ENCODE measurements at places on chromosomes 3 and 15.

GRCh38 chr3:10408680-10409079 lies 87.8 kb upstream of the SEC13 start:
- DNase-seq = no peak

GRCh38 chr15:44550256-44550655 lies 13.3 kb downstream of the EIF3J start:
- no peak for DNase-seq

DNA sequence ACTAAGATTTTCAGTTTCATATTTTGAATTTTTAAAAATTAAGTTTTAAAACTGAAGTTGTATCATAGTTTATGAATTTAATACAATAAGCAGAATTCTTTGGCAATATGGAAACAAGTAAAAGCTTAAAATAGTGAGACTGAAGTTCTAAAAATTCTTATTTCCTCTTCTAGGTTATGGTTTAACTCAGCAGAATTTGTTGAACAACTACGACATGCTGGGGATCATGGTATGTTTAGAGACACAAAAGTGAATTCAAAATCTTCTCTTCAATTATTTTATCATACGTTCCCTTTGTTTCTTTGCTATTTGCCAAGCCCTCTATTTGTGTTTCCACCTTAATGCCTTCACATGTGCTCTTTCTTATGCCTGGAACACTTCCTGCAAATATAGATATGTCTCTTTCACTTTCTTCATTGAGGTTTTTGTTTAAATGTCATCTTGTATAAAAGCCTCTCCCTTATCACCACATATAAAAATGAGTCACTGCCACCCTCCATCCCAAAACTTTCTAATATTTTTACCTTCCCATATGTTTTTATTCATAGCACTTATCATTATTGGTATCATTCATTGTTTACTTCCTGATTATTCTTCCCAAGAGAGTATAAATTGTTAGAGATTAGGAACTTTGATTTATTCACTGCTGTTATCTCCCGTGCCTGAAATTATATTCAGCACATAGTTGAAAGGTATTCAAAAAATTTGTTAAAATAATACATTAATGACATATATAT lies 6.4 kb downstream of the SUCNR1 start:
- DNase-seq = no peak

DNA sequence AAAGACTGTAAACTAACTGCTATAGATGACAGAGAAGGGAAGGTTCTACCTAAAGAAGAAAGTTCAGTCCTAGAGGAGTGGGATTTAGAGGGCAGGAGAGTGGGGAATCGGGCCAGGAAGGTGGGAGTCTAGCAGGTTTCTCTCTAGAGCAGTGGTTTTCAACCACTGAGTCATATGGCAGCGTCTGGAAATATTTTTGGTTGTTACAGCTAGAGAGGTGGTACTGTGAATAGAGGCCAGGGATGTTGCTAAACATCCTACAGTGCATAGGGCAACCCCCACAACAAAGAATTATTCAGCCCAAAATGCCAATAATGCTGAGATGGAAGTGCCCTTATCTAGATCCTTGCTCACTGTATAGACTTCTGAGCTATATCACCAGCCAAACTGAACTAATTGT lies 28.7 kb downstream of the ATP1B3 start:
- DNase-seq = no peak

GRCh38 chr3:132405188-132405587 lies 12.1 kb upstream of the DNAJC13 start:
- no peak for DNase-seq

DNA sequence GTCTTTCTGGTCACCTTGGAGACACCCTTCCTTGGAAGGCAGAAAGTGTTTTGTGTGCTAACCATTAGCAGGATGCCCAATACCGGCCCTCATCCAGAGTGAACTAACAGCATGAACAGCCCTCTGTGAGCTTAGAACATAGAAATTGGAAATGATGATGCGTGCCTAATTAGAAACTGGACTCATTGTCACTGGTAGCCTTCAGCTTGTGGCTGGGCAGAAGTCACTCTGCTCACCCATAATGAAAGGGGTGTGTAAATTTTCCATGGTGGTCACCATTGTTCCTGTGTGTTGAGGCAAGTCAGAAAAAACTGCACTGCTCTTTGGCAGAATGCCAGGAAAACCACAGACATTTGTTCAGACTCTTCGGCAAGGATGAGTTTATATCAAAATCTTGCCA lies 74.7 kb upstream of the CNTN4 start:
- no peak for DNase-seq

DNA sequence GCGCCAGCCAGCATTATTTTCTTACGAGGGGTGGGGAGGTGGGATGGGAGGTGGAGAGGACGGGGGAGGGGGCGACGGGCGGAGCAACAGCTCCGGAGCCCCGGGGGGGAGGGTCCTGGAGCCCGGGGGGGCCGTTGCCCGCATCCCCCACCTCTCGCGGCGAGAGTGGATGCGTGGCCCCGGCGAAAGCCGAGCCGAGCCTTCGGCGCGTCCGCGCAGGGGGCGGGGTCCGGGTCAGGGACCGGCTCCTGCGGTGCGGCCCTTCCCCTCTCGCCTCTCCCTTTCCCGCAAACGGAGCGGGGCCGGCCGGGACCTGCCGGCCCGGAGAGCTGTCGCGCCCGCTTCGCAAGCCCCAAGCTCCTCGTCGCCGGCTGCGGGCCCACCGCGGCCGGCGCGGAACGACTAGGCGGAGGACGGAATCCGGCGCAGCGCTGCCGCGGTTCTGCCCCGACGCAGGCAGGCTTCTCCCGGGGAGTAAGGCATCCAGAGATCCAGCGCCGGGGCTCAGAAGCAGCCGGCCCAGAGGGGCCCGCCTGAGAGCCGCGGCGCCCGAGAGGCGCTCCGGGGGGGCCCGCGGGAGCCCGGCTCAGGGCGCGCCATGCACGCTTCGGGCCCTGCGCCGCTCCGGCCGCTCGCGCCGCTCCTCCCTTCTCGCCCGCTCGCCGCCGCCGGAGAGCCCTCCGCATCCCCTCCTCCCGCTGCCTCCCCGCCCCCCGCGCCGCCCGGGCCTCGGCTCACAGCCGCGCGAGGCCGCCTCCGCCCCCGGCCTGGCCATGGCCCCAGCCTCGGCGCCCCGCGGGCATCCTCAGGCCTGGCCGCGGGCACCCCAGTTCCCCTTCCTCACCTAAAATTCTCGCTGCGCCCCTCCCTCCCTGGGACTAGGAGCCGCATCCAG lies 459 bp upstream of the ADCY5 start:
- no peak for DNase-seq

DNA sequence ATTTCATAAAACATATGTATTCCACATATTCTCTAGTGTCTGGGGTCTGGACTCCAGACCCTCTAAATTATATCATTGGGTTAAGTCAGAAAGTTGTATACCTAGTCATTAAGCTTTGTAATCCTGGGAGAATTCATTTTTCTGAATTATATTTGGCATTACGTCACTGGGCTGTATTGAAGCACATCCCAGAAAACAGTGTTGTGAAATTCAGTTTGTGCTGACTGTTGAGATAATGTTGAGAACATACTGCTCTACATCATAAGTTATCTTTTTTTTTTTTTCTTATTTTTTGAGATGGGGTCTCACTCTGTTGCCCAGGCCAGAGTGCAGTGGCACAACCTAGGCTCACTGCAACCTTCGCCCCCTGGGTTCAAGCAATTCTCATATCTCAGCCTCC lies 153.1 kb upstream of the STT3B start:
- no peak for DNase-seq

GRCh38 chr3:113111011-113111707 lies 100.2 kb upstream of the BOC start:
- DNase-seq = no peak

DNA sequence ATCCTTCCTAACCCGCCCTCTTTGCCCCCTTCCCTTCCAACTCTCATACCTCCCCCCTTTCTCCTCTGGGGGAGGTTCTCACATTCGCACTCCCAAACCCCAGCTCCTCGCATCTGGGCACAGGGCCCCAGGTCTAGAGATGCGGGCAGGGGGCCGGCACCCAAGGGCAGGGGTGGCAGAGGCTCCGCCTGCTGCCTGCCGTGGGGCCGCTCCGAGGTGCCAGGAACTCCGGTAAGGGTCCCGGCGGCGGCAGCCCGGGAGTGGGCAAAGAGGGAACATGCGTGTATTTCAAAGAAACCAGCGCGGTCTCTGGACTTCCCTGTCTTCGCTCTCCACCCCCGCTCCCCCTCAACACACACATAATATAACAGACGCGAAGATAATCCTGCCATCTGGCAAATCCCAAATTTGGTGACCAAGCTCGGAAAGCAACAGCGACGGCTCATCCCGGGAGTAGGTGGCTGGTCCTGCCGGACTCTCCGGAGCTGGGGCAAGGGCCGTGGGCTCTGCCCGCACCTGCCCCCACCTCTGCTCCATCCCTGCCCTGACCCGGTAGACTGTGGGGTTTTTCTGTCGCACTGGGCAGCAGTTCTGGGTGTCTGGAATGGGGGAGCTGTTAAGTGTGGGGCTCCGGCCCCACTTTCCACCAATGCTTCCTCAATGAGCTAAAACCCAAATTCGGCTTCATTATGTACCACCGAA lies 31.0 kb downstream of the NR2F2 start:
- no peak for DNase-seq

GRCh38 chr15:67085237-67085817 lies 19.9 kb downstream of the SMAD3 start:
- no peak for DNase-seq

DNA sequence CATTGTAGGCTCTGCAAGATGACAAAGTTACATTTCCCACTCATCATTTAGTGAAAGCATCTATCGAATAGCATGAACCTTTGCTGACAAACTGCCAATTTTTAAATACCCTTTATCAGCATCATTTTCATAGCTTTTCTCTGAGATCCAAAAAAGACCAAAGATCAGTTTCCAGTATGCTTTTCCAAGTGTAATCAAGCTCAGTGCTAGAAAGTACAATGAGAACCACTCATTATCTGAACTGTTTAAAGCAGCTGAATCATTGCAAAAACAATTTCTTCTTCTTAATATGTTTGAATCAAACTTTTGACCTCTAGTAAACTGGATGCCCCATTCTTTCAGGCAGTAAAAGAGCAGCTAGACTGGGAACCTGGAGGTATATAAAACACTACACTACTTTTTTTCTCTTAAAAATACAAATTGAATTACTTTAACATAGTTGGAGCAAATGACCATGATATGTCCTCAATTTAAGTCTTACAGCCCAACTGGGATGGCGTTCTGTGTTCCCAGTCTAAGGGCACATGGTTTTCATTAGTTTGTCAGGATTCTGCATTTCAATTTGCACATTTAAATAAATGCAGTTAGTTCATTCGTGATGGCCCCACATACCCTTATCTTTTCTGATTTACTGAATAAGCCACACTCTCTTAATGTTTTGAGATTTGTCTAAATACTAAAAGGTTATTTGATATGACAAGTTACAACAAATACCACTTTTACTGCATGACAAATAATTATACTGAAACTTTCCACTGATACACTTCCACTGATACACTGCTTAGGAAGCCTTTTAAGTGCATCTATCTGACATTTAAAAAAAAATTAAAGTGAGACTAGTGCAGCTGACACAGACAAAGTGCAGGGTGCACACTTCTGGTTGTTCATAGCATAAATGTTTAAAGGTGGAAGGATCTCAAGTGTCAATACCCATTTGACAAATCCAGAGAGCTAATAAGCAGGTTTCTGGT lies 146.0 kb upstream of the FRMD4B start:
- DNase-seq = no peak

DNA sequence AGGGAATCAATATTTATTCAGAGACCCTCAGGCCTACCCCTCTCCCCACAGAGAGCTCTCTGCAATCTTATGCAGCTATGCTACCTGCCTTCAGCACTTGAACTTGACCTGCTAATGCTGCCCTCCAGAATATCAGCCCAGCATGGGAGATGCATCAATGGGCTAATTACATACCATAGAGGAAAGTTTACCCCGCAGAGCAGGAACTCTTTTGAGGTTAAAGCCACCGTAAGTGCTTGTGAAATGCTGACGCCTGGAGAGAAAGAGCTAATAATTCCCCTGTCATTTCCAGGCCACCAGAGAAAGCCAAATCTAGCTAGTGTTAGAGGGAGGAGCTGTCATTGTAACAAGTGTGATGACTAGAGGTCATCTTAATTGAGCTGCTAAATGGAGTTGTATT lies 127.5 kb downstream of the CHST2 start:
- DNase-seq = no peak

DNA sequence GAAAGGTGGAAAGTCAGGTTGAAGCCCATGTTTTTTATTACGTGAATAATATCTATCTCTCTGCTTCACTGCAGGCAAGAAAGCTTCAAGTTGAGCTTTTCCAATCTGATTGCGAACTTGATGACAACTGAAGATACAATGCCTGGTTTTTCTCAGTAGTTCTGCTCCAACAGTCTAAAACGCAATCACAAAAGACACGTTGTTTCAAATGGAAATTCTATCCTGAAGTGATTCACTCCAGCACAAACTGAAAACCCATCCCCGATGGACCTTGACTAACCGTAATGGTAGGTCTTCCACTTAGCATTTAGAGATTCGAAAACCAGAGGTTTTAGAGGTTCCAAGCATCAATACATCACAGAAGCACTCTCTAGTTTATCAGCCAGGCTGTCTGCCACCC lies 10.6 kb downstream of the B4GALT4 start:
- no peak for DNase-seq

DNA sequence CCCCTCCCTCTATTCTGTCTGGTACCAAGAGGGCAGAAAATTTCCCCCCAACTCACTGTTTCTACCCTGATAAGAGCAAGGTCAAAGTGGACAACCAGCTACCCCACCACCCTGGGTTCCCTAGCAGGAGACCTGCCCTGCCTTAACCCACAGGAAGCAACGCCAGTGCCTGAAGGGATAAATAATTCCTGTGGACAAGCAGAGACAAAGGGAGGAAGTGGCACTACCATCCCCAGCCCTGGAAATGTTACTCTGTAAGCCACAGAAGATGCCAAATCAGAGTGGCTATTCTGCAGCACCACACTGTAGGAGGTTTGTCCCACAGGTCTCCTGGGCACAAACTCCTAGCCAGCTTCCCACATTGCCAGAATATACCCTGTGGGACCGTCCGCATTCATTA lies 80.1 kb downstream of the DNAH12 start:
- no peak for DNase-seq

- no peak for DNase-seq
Measured at GRCh38 chr3:158205994-158206393, 96.1 kb downstream of the RSRC1 start.

GRCh38 chr3:127043041-127043641 lies 60.2 kb downstream of the PLXNA1 start:
- no peak for DNase-seq

DNA sequence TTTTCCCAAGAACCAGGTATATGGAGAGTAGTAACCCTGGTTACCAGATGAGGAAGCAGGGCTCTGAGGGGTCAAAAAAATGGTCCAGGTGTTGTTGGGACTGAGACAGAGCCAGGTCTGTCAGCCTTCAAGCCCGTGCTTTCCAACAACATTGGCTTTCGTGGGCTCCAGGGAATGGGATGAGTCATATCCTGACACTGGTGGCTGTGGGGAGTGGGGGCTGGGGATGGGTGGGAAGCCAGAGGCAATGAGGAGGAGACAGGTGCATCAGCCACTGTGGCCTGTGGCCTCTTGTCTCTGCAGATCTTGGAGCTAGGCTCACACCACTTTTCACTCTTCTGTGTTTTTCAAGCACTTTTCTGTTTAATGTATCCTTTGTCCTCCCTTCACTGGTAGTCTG lies 38.2 kb downstream of the CORO2B start:
- no peak for DNase-seq

All from GF-D8 (cell line).